Fibroblast of mammary gland (primary cell): ENCODE measurements at places on chromosomes 16 and 17.

DNA sequence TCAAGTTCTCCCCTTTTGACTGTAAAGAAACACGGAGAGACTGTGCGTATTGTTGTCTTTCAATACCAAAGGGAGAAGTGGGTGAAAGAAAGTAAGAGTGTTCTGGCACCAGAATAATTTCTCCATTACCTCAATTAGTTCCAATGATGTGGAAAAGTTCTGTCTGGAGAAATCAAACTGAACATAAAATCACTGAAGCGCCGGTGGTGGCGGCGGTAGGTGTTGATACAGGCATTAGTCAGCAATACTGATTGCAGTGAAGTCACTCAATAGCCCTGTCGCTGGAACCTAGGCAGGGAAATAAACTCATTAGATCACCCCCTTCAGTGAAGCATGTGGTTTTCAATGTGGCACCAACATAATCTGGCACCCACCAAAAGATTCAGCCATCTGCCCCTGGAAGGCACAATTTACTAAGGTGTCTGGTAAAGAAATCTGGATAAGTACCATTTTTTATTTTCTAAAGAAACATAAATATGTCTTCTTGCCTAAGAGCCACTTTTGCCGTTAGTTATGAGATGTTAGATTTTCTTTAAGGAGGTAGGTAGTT, 274.2 kb upstream of the SOX9 start:
- DNase-seq = no peak

DNA sequence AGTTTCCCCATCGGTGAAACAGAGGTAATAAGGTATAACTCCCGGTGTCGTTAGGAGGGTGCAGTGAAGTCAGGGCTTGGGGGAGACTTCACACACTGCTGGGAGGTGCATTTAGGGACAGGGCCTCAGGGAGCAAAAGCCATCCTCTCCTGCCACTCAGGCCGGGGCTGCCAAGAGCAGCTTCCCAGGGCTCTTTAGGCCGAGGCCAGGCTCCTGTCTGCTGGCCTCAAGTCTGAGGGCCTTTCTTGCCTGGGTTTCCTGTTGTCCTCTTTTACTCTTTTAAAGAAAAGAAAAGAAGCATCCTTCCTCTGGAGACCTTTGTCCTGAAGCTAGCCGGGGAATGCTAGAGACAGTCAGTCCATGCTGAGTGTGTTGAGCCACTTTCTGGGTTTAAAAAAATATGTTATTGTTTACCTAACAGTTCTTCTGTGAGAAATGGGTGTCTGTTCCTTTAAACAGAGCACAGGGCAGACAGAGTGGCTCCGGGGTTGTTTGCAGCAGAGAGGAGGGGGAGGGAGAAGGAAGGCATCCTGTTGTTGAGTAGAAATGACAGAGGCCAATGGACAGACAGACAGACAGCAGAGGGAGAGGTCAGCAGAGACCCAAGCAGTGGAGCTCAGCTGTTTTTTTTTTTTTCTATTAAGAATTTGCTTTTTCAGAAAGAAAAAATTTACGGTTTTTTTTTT, 79.1 kb downstream of the C17orf67 start:
- DNase-seq = peak; percentile 28

- no peak for DNase-seq
Measured at GRCh38 chr17:64004218-64004770, 6.1 kb downstream of the PRR29 start.

GRCh38 chr17:73003487-73003886, 89.0 kb downstream of the SLC39A11 start:
- no peak for DNase-seq

- DNase-seq = no peak
Measured at GRCh38 chr17:79530361-79531105, 80.3 kb downstream of the RBFOX3 start.

- DNase-seq = peak; percentile 71
Measured at GRCh38 chr17:82836823-82837357, 2.9 kb downstream of the ZNF750 start.

- DNase-seq = no peak
Measured at GRCh38 chr16:23827057-23827456, 8.7 kb upstream of the PRKCB start.

DNA sequence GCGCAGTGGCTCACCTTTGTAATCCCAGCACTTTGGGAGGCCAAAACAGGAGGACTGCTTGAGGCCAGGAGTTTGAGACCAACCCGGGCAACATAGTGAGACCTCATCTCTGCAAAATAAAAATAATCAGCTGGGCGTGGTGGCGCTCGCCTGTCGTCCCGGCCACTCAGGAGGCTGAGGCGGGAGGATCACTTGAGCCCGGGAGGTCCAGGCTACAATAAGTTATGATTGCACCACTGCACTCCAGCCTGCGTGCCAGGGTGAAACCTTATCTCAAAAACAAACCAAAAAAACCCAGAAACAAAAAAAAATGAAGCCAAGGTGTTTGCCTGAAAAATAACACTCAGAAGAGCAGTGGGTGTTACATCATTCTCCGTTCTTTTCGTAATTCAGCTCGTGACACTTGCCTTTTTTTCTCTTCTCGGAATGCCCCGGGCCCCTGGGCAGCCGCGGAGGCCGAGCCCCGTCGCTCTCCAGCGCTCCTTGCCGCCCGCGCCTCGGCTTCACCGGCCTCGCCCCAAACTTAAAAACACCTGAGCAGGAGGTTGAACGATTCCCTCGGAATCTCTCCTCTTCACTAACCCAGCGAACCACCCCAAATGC, 17.0 kb downstream of the PRCD start:
- DNase-seq = peak; percentile 64

DNA sequence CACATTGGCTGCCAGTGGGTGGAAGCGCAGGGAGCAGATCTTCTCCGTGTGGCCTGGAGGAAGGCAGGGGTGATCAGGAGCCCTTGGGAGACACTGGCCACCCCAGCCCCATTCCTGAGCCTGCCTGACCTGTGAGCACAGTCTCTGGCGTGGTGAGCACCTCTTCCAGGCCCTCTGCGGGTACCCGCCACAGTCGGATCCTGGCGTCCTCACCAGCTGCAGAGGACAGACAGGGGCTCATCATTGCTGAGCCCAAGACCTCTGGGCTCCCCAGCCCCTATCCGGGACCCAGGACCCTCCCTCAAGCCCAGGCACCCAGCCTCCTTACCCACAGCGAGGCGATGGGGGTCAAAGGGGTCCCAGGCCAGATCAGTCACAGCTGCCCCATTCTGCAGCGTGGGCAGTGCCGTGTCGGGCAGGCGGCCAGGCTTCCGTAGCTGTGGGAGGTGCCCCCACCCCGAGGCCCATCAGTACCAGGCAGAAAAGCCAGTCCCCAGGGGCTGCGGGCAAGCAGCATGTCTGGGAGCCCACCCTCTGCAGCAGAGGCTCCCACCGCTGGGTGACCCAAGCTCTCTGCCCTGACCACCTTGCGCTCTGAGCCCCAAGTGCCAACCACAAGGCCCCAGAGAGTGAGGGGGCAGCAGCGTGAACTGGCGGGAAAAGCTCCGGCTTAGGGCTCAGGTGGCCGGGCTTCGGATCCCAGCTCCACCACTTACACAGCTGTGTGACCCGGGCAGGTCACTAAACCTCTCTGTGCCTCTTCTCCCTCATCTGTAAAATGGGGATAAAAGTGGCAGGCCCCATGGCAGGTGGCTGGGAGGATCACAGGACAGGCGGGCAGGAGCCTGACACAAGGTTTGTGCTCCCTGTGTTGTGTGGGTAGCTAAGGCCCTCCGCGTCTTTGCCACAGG, 10.2 kb upstream of the PAM16 start:
- no peak for DNase-seq

GRCh38 chr17:75831032-75831571, 13.1 kb downstream of the UNC13D start:
- DNase-seq = no peak

- DNase-seq = no peak
Measured at GRCh38 chr16:47363761-47364160, 97.1 kb downstream of the ITFG1 start.

GRCh38 chr16:11219178-11219577, 36.8 kb downstream of the SOCS1 start:
- no peak for DNase-seq

GRCh38 chr16:83704656-83705055, 103.1 kb upstream of the HSBP1 start:
- no peak for DNase-seq

DNA sequence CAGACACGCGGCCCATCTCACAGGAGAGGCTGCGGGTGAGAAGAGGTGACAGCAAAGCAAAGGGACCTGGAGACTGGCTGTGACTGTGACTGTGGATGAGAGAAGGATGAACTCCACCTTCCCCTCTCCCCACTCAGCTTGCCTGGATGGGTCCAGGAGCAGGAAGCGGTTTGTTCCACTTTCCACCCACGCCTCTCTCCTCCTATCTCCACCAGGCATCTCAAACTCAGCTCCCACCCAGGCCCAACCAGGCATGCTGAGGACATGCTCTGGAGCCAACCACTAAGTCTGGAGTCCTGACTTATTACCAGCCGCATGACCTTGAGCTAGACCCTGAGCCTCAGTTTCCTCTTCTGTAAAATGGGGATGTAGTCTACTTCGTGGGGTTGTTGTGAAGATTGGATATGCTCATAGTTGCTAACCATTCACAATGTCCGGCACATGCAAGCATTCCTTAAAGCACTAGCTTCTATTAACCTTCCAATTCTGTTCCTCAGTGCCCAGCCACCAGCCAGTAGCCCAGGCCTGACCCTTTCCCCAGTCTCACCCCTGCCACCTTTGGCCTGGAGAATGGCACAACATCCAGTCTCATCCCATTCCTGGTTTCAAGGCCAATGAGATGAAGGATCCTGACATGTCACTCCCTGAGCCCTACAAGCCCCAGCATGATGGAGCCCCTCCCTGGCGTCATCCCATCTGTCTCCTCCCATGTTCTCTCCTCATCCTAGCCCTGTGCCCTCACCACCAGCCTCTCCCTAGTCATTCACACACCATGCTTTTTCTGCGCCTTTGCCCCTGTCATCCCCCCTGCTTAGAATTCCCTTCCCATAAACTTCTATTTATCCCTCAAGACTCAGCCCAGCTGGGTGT, 2.3 kb downstream of the GAS2L2 start:
- no peak for DNase-seq

DNA sequence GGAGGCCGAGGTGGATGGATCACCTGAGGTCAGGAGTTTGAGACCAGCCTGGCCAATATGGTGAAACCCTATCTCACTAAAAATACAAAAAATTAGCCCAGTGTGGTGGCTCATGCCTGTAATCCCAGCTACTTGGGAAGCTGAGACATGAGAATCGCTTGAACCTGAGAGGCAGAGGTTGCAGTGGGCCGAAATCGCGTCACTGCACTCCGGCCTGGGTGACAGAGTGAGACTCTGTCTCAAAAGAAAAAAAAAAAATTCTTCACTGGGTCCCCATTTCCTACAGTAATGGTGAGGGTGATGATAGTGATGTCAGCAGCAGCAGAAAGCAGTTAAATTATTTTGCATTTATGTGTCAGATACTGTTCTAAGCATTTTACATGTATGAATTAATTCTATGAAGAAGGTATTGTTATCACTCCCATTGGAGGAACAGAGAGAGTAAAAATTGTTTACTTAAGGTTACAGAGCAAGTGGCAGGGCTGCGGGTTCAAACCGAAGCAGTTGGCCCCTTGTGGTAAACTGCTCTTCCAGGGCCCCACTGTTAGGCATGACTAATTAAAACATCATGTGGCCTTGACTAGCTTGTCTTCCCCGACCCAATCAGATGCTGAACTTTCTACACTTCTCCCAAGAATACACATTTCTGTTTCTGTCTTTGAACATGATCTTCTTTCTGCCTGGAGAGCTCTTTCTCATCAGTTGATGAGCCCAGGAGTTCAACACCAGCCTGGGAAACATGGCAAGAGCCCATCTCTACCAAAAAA, 45.8 kb downstream of the STAT3 start:
- peak; percentile 58 for DNase-seq
